HT-29 (cell line): ENCODE measurements at places on chromosomes 13 and 19. TPM values are rescaled to one million over a fixed set of nuclear protein-coding genes. Genes with fewer than 3 reads are reported as not detected.

DNA sequence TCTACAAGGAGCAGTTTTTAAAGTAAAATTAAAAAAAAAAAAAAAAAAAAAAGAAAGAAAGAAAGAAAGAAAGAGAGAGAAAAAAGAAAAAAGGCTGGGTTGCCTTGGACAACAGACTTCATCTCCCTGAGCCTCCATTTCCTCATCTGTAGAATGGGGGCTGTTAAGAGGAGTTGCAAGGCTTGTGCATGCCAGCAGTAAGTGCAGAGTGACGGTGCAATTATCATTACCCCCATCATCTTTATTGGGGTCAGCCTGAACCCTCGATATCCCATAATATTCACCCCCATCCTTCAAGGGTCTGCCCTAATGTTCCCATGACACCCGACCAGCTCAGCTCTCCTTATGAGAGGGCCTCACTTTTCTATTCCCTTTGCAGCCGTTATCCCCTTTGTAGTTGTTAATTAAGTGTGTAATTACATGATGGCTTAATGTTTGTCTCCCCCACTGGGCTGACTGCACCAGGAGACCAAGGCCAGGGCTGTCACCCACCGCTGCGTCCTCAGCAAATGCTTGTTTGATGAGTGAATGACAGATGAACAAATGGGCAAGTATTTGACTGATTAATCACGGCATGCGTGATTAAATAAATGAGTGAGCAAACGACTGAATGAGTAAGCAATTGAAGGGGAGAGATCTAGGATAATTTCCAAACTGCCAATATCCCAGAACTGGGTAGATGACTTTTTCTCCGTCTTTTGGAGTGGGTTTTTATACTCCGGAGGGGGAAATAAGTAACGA is 10.1 kb downstream of the FOSB start:
- no peak for DNase-seq

DNA sequence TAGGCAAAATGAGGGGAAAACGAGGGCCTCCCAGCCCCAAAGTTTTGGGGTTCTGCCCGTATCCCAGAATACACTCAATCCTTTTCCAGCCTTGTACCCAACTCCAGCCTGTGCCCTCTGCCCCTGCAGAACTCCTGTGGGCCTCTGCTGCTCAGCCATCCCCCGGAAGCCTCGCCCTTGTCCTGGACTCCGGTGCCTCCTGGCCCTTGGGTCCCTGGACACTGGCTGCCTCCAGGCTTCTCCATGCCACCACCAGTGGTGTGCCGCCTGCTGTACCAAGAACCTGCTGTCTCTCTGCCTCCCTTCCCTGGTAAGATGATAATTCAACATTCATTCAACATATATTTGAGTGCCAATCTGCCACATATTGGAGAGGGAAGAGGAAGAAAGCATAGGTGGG is 3.8 kb downstream of the DMRTC2 start:
- no peak for DNase-seq

GRCh38 chr19:30036154-30037129 is 94.4 kb downstream of the URI1 start:
- no peak for DNase-seq

GRCh38 chr19:49677231-49677900 is at the start of gene PRMT1:
TSS of gene PRMT1 (plus strand) at chr19:49677271. CDS start at chr19:49677281, 10 bp downstream.
- peak; percentile 67 for DNase-seq

- no peak for DNase-seq
Measured at GRCh38 chr13:30664689-30665275, 47.1 kb downstream of the USPL1 start.

DNA sequence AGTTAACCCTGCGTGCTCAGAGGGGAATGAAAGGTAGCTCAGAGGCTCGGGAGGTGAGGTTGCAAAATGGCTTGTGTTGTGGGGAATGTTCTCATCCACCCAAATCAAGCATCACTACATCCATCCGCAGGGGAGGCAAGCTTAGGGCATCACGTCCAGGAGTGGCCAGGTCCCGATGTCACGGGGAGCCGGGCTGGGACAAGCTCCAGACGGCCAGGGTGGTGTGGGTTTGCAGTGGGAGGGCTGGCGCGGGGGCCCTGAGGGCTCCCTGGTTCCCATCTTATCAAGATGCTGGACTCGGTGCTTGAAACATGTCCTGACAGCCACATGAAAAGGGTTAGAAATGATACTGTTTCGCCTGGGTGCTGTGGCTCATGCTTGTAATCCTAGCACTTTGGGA is 25.8 kb downstream of the EPN1 start:
- DNase-seq, result no peak

- no peak for DNase-seq
Measured at GRCh38 chr13:40960716-40961115, 58.4 kb downstream of the ELF1 start.

DNA sequence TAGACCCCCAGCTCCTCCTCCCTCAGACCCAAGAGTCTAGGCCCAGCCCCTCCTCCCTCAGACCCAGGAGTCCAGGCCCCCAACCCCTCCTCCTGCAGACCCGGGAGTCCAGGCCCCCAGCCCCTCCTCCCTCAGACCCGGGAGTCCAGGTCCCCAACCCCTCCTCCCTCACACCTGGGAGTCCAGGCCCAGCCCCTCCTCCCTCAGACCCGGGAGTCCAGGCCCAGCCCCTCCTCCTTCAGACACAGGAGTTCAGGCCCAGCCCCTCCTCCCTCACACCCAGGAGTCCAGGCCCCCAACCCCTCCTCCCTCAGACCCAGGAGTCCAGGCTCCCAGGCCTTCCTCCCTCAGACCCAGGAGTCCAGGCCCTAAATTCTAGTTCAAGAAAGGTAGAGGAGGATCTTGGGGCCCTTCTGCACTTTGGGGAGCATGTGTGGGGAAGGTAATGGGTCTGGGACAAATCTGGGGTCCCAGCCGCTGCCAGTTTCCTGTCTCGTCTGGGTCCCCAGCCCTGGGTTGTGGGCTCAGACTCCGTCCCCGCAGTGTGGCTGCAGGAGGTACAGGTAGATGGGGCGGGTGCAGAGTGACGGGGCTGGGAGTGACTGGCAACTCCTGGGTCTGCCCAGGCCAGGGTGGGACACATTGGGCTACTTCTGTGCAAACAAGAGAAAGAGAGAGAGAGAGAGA is 3.2 kb upstream of the TMEM190 start:
- no peak for DNase-seq

The WDR18 gene
- 172 and 186 TPM in 2 replicates for total RNA-seq

DNA sequence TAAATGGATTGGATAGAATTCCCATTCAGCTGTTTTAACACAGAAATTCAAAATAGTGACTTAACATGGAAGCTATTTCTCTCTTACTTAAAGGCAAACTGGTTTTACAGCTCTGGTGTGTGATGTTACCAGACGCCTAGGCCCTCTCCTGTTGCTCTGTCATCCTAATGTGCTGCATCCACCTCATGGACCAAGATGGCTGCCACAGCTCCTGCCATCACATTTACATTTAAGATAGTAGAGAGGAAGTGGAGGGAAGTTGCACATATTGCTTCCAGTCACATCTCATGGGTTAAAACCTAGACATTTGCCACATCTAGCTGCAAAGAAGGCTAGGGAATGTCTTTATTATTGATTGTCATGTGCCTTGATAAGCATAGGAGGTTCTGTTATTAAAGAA is 157.5 kb downstream of the OXGR1 start:
- DNase-seq, result no peak

The MISP gene
- 206 and 211 TPM in 2 replicates for total RNA-seq

DNA sequence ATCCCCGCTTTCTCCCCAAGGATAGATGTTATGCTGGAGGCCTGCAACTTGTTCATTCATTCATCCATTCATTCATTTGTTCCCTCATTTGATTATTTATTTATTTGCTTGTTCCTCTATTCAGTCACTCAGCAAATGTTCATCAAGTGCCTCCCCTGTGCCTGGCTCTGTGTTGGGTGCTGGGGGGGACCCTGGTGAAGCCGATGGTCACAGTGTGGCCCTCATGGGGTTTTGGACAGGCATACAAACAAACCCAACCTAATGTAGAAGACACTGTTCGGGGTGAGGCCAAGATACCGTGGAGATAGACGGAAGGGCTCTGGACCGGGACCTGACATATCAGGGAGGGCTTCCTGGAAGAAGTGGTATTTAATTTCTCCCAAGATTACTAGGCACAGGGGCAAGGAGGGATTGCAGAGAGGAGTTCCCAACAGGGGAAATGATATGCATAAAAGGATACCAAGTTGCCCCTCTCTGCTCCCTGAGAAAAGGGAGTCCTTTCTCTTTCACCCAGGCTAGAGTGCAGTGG is 58.1 kb downstream of the ZNF536 start:
- no peak for DNase-seq

- no peak for DNase-seq
Measured at GRCh38 chr19:21587117-21587461, 81.7 kb downstream of the ZNF429 start.

The CCDC8 gene
- not detected in 2 replicates for total RNA-seq

DNA sequence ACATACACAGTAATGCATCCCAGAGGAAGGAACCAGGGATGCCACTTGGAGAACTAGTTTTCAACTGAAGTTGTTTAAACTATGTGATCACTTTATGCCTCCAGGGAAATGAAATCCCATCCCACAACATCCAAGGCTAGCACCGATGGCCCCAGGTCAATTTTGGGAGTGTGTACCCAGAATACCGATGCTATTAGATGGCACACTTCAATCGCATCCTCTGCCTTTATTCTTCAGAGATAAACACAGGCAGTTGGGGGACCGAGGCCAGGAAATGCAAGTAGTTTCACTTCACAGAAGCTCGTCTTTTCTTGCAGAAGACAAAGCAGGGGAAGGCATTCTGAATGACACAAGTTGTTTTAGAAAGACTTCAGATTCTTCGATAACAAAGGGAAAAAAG is 13.8 kb downstream of the STK24 start:
- no peak for DNase-seq

DNA sequence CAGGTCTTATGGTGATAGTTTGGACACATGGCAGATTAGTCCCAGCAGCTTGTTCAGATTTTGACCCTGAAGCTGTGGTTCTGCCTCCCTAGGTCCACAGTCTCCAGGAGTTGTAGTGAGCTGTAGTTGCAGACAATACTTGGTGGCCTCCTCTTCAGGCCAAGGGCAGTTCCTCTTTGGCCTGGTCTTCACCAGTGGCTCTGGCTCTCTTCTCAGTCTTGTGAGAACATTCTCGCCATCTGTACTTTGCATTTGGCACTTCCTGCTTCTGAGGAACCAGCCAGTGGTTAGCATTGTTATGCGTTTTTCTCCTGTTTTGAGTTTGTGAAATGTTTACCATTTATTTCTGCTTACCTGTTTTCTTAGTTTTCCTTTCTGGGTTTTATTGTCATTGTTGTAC is 40.7 kb downstream of the PCCA start:
- no peak for DNase-seq

DNA sequence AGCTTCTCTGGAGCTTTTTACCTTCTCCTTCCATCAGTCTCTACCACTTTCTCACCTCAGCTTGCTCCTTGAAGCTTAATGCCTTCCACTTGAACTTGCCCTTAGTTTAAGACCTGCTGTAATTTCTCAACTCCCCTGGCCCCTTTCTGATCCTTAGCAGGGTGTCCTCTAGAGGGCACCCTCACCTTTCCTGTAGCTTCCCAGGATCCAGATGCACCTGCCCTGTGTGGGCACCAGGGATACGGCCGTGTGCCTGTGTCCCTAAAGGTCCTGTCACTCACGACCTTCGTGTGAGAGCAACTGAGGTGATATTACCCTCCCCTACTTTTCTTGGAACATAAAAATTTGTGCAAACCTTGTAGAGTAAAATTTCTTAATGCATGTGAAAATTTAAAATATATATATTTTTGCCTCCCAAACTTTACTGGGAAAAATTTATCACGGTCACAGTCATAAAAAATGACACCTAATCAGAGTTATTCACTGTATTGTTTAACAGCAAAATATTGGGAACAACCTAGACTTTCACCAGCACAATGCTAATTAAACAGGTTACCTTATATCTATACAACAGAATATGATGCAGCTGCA is 46.4 kb downstream of the PSG3 start:
- DNase-seq, result peak; percentile 89
